Stimulated activated CD4-positive, alpha-beta T cell treated with anti-CD3 and anti-CD28 coated beads, TNF-alpha, amount 100 ng/mL, for 48 hours (primary cell): ENCODE measurements at places on chromosomes 1 and 21.
A peak's percentile ranks its signal among the peaks of the same experiment; 100 is the strongest.

- no peak for DNase-seq
Observed at GRCh38 chr1:216183454-216183853, 239.8 kb downstream of the USH2A start.

GRCh38 chr1:157106813-157107189 is 7.2 kb upstream of the ETV3L start:
- no peak for DNase-seq

- DNase-seq = no peak
Observed at GRCh38 chr1:234979296-234980279, 149.0 kb downstream of the TOMM20 start.

- no peak for DNase-seq
Observed at GRCh38 chr1:44557778-44558177, 116.5 kb downstream of the TMEM53 start.

- no peak for DNase-seq
Observed at GRCh38 chr1:63523738-63524137, 413 bp downstream of the EFCAB7 start.

- DNase-seq = no peak
Observed at GRCh38 chr1:36098650-36099365, 10.1 kb downstream of the ADPRS start.

GRCh38 chr1:116574581-116575291 is 3.9 kb upstream of the CD58 start:
- no peak for DNase-seq

DNA sequence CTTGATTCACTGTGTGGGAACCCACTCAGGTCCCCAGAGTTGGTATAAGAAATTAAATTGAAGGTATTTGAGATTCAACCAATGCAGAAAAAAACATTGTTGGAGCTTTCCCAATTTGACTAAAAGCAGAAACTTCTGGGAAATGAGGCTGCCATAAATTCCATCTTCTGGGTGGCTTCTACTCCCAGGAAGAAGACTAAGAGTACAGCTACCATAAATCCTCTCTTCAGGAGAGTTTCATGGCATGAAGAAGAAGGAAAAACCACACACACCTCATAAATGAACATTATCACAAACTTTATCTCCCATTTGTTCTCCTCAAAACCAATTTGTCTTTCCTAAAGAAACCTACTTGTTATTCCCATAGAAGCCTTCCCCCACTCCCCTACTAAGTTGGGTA is 283.9 kb downstream of the DPYD start:
- no peak for DNase-seq

GRCh38 chr1:1219341-1219740 is 5.4 kb upstream of the TNFRSF4 start:
- DNase-seq = peak; percentile 61

DNA sequence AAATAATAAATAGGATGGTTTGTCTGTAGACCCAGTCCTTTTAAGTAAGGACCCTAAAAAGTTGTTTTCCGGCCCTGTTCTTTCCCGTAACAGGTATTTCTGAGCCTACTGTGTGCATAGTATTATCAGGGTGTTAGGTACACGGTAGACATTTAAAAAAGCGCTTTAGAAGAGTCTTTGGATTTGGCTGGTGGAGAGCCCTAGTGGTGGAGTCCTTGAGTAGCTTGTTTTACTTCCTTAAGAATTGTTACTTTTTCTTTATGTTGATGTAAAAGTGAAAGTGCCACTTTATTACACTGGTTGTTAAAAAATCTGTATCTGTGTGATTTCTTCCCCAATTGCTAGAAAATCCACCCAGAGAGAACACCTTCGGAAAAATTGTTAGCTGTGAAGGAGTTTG is 36.8 kb downstream of the SMYD2 start:
- no peak for DNase-seq

GRCh38 chr1:172266528-172267174 is 153.8 kb upstream of the C1orf105 start:
- peak; percentile 22 for DNase-seq

- no peak for DNase-seq
Observed at GRCh38 chr1:163076981-163077761, 8.0 kb downstream of the RGS4 start.

- no peak for DNase-seq
Observed at GRCh38 chr1:2445162-2445822, 30.8 kb upstream of the PLCH2 start.

DNA sequence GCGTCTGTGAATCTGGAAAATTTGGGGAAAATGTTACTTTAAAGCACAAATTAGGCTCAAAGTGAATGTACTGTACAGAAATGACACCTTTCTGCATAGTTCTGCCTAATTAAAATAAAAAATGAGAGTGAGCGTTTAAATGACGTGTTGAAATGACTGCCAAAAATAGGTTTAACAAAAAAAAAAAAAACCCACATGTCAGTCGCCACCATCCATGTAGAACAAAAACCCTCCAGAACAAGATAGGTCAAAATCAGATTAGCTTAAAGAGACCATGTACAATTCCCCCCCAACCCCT is 745 bp downstream of the PARP1 start:
- DNase-seq = no peak

- no peak for DNase-seq
Observed at GRCh38 chr1:167689567-167689920, 32.2 kb upstream of the MPZL1 start.

DNA sequence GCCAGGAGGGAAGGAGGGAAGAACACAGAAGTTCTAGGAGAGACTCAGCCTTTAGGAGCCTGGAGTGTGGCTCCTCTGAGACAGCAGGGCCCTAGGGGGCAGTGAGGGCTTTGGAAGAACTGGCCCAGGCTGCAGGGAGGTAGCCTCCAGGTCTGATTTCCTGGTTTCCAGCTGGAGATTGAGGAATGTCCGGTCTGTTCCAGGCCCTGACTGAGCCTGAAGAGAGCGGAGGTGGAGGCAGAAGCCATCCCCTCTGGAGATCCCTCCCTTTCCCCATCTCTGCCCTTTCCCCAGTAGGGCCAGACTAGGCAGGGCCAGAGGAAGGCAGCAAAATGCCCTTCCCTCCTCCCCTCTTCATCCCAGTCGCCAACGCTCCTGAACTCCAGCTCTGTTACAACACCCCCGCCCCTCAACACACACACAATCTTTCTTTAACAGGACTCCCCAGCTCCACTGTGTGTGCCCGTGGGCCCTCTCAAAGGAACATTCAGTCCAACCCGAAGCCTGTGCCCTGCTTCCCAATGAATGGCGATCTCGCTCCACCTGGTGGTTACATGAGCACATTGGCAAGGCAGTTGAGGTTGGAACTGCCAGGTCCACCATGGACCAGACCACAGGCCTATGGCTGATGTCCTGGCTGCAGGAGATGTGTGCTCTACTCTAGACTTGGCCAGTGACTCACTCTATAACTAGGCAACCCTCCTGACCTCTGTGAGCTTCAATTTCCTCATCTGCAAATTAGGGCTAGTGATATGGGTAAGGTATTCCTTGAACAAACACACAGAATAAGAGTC is 32.0 kb downstream of the MAP7D1 start:
- peak; percentile 67 for DNase-seq

DNA sequence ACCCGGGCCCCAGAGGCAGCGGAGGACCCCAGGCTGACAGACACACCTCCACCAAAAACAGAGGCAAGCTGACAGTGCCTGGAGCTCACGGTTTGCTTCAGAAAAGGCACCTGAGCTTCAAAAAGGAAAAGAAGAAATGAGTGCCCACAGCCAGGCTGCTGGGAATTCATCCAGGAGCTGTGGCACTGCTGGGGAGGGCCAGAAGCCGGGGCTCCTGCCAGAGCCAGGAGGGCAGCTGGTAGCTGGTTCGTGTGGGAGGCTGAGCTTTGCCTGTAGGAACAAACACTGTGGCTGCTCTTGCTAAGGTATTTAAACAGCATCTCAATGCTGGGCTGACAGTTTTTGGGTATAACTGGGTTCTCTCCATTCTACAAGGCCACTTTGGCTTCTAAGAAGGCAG is 19.5 kb downstream of the KCNJ6 start:
- DNase-seq = no peak

- no peak for DNase-seq
Observed at GRCh38 chr1:228544021-228544850, 57.1 kb downstream of the RNF187 start.

GRCh38 chr1:93111065-93111464 is 32.0 kb downstream of the MTF2 start:
- no peak for DNase-seq

- DNase-seq = no peak
Observed at GRCh38 chr1:87403061-87403820, 74.6 kb downstream of the LMO4 start.

GRCh38 chr1:11767922-11768704 is 6.1 kb downstream of the C1orf167 start:
- DNase-seq = no peak

GRCh38 chr1:4681026-4681425 is 26.6 kb downstream of the AJAP1 start:
- DNase-seq = no peak

DNA sequence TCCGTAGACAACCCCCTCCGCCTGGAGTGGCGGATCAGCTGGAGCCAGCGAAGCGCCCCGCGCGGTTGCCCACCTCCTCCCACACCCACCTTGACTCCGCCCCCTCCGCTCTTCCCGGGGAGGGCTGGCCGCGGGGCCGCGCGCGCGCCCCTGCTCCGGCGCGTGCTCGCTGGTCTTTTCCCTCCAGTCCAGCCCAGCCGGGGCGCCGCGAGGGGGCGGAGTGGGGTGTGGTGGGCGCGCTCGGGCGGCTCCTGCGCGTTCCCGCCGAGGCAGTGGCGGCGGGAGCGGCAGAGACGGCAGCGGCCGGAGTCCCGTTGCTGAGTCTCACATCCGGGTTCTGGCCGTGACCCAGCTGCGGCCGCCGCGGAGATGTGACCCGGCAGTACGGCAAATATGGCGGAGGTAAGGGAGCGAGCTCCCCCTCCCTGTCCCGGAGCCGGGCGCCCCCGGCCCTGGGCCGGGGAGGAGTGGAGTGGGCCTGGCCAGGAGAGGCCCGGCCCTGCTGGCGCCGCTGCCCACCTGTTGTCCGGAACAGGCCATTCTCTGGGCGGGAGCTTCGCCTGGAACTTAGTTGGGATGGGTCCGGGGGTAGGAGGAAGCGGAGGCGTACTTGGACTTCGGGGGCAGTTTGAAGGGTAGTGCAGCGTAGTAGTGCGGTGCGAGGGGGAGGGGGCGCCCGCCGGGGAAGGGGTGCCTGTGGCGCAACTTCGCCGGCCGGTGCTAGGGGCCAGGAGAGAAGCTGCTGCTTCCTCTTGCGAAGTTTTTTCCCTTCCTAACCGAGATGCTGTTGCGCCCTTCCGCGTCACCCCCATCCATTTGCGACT is 5.4 kb downstream of the MIER1 start:
- peak; percentile 85 for DNase-seq

GRCh38 chr1:113058941-113059706 is 13.9 kb upstream of the LRIG2 start:
- no peak for DNase-seq

DNA sequence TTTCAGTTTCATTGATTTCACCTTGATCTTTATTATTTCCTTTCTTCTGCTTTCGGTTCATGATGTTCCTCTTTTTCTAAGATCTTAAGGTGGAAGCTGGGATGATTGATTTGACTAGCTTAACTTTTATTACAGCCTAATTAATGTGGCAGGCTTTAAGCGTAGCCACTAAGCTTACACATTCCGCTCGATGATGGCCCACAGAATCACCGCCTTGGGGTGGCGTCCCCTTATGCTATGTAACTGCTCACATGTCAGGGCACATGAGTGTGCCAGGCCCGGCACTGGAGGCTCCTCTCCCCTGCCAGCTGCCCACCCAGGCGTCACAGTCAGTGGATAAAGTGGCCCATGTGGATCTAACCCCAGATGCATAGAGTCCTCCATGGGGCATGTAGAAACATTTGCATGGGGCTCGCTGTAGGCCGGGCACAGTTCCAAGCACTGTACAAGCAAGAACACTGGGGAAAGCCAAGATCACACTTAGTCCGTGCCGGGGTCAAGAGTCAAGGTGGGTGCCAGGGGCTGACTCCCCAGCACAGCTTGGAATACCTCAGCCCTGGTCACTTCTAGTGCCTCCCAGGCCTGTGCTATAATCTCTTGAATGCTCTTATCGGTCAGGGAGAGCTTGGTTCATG is 41.7 kb downstream of the PKNOX1 start:
- DNase-seq = no peak

- DNase-seq = no peak
Observed at GRCh38 chr1:208928349-208929010, 655.0 kb upstream of the CAMK1G start.

GRCh38 chr1:204077979-204078696 is 5.2 kb downstream of the SOX13 start:
- DNase-seq = no peak

DNA sequence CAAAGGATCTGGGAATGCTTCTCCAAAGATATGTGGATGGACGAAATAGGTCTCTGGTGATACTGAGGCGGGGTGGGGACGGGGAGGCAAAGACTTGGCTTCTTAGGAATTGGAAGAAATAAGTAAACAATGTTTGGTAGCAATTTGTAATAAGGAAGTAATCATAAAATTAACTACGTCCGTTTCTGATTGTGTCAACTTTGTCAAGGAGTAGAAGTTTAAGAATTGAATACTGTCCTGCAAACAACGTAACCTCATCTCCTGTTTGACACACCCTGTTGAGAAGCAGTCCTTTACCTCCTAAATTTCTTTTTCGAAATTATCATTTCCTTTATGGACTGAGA is 471 bp downstream of the POLR3C start:
- no peak for DNase-seq

- no peak for DNase-seq
Observed at GRCh38 chr1:240970253-240970652, 358.3 kb upstream of the GREM2 start.

- no peak for DNase-seq
Observed at GRCh38 chr1:231036416-231036815, 3.6 kb downstream of the FAM89A start.

DNA sequence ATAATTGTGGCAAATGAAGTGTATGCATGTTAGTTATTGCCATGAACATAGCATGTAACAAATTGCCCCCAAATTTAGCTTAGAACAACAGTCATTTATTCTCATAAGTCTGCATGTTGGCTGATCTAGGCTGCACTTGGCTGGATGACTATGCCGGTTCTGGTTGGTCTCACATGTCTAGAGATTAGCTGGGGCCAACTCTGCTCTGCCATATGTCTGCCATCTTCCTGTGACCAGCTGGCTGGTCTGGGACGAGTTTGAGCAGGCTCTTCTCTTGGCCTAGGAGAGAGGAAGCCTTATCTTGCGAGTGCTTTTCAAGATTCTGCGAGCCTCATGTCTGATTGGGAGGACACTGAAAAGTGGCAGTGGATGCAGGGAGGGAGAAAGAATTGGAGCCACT is 198.3 kb upstream of the FAM78B start:
- DNase-seq = no peak

DNA sequence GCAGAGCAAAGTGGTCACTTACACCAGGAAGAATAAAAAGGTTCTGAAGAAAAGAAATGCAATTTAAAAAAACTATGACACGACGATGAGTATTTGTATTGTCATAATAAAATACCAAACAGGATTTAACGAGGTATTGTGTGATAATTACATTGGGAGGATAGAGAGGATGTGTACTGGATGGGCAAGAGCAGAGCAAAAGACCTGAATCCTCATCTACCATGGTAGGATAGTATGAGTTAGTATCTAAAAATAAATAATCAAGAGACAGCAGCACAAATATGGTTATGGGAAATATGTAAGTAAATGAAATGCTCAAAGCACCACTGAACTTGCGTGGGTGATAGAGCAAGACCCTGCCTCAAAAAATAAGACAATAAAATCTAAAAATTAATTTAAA is 162.6 kb downstream of the CDC42BPA start:
- DNase-seq = no peak

GRCh38 chr1:190608282-190608681 is 130.6 kb upstream of the BRINP3 start:
- no peak for DNase-seq

GRCh38 chr1:44862829-44863401 is 19.9 kb upstream of the PTCH2 start:
- no peak for DNase-seq

GRCh38 chr1:232474826-232475225 is 155.1 kb downstream of the SIPA1L2 start:
- DNase-seq = no peak

GRCh38 chr1:90402893-90403849 is 313.9 kb downstream of the BARHL2 start:
- DNase-seq = no peak
